ENCODE measurements at places on chromosomes 4 and X.

DNA sequence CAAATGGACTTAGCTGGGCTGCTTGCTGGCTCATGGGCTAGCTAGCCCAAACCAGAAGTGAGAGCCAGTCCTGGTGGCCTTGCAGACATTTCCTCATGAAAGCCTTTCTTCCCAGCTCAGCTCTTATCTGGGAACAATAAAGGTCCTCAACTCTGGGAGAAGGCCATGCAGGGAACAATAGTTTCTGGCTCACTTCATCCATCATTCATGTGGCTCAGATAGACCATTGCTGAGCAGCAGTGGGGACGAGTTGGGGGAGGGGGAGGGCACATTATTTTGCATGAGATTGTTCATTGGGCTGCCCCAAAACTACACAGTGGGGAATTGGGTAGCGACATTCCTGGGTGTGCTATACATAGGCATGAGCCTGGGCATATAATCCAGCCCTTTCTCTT is 47.6 kb downstream of the NHSL2 start:
- DNase-seq: no peak

DNA sequence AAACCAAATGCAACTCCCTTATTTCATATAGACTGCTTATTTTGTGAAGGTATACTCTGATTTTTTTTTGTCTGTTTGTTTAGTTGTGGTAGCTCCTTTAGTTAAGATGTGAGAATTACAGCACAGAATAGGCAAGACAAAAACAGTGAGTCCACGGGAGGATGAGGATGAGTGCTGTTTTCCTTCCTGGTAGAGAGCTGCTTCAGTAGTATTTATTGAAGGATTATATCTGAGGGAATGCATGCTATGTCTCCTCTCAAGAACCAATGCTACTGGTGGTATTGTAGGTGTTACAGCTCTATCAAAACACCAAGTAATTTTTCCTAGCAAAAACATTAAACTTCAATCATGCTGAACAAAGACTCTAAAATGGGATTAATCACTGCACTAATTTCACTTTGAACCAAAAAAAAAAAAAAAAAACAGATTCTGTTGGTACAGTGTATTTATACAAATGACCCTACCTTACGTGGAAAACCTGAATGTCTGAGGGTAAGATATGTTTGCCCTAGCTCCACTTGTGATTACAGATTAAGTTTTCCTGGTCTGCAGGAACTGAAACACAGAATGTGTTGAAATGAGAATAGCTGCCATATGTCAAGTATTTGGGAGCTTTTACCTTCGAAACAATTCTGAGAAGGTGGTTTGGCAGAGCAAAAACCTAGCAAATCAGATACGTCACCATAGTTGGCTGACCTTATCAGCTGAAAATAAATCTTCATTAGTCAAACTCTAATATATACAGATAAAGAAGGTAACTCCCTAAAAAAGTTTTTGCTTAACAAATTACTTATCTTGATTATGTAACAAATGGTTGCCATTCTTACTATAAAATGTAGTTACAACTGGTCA is 40.3 kb downstream of the PPP3CA start:
- DNase-seq: no peak

GRCh38 chrX:50103866-50104566 is 96.8 kb downstream of the AKAP4 start:
- DNase-seq: no peak

DNA sequence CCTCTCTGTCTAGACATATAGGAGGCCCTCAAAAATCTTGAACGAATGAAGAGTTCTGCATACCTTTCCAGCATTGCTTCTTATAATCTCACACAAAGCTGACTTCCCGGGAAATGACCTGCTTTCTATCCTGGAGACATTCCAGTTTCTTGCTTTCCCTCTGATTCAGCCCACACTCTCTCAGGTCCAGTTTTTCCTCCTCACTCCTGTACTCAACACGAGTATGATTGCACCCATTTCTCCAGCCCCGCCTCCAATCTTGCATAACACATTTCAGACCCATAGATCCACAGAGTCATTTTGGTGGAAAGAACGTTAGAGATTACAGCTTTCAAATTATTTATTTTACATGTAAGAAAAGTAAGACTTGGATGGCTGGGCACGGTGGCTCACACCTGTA is 127.5 kb upstream of the TLR3 start:
- no peak for DNase-seq

DNA sequence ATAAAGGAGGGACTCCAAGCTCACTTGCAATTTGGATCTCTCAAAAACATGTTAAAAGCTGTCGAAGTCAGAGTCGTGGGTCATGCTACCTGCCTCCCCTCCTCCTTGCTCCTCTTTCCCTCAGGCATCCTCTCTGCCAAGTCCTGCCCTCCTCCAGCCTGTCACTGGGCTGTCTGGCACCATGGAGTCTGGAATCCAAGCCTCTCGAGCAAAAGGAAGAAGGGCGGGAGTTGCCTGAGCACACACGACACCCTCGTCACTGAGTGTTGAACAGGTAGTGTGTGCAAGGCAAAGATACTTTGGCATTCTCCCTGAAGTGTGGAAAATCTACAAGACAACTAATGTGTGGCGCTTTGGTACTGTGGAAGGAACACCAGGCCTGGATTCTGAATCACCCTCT is 62.2 kb downstream of the HAUS3 start:
- no peak for DNase-seq

DNA sequence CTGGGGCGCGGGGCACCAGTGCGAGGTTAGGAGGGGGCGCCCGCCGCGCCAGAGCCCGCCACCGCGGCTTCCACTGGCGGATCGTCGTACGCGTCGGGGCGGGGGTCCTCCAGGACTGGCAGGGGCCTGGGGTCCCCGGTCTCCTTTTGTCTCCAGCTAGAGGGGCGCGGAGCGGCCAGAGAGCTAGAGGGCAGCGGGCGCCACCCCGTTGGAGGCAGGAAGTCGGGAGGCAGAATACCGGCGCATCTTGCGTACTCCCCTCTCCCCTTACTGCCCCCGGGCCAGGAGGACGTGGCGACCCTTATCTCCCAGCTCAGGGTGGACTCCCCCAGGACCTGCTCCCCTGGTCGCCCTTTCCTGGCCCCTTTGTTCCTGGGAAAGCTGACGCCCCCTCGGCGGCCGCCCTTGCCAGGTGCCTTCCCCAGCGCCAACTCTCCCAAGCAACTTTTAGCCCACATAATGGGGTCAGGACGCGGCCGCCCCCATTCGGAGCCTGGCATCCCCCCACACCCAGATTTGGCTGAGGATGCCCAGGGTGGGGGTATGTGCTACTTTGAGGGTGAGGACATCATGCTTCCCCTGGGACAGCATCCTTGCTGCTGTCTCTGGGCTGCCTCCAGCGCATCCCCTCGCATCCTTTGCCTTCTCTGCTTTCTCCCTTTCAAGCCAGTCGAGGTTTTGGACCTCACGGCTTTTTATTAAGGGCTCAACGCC is 933 bp downstream of the CNKSR2 start:
- DNase-seq: no peak

DNA sequence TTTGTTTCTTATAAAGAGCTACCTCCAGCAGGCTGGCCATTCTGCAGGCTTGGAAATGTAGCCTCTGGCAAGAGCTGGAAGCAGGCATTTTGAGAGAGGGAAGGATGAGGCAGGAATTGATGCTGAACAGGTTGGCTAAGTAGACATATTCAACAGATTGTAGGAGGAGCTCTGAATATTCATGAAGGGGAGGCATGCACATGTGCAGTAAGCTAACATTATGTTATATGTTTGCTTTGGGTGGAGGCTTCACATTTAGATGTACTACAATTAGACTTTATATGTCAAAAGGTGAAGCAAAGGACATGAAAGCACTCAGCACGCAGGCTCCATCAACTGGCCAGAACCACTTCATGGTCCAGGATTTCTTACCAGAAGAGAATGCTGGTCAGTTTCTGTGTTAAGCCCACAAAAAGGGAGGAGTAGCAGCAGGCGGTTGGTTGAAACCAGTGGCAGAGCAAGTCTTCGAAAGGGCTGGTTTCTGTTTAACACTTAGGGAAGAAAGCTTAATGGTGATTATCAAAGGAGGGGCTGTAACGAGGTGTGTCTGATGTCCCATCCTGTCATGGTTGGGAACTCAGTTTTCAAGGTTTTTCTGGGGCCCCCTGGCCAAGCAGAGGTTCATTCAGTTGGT is 54.8 kb downstream of the FGFBP1 start:
- DNase-seq: no peak

GRCh38 chrX:149540131-149540620 is 636 bp upstream of the EOLA1 start:
- DNase-seq: peak; percentile 97

DNA sequence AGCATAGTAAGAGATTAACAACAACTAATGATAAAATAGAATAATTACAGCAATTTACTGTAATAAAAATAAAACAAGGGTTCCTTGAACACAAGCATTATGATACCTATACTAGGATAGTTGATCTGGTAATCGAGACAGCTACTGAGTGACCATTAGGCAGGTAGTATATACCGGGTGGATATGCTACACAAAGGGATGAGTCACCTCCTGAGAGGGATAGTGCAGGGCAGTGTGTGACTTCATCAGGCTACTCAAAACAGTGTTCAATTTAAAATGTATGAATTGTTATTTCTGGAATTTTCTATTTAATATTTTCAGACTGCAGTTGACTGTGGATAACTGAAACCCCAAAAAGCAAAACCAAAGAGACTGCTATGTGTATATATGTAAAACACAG is 9.7 kb upstream of the ANTXR2 start:
- no peak for DNase-seq

DNA sequence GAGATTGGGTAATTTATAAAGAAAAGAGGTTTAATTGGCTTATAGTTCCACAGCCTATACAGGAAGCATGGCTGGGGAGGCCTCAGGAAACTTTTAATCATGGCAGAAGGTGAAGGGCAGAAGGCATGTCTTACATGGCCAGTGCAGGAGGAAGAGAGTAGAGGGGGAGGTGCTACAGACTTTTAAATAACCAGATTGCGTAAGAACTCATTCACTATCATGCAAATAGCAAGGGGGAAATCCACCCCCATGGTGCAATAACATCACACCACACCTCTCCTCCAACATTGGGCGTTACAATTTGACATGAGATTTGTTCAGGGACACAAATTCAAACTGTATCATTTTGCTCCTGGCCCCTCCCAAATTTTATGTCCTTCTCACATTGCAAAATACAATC is 353.8 kb upstream of the PABPC5 start:
- no peak for DNase-seq

- DNase-seq: no peak
Measured at GRCh38 chr4:19262467-19262866, 989.2 kb upstream of the SLIT2 start.

DNA sequence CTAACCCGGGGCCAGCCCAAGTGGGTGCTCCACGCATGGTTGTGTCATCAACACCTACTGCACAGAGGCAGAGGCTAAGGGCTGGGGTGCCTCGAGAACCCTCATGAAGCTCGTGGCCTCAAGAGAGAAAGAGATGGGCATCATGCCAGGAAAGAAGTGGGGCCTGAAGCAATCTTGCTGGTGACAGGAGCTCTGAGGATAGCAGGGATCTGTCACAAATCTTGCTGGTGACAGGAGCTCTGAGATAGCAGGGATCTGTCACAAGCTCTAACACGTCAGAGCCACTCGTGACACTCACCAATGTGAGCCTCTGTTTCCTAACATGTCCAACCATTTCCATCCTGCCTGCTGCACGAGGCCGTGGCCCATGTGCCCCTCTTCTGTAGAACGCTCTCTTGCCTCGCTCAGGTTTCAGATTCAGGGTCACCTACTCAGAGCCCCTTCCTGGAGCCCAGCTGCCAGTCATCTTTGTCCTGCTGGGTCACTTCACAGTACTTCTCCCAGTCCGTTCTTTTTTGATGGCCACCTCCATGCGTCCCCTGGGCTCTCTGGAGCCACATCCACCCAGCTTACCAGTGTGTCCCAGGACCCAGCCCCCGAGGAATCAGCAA is 21.1 kb downstream of the PNMA6E start:
- DNase-seq: peak; percentile 44

DNA sequence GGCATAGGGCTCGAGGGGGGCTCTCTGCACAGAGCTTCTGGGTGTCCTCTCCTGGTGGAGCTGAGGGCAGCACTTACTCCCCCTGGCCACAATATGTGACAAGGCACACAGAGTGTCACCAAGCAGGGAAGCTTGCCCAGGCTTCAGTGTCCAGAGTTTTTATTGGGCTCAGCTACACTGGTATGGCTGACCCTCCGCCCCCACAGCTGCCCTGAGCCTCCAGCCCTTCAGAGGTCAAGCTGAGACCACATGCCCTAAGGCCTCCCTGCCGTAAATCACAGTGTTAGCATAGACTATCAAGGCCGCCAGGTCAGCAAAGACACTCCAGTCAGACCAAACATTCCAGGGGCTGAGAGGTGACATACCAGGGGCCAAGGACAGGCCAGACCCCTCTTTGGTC is 59.0 kb downstream of the EVC start:
- DNase-seq: no peak

DNA sequence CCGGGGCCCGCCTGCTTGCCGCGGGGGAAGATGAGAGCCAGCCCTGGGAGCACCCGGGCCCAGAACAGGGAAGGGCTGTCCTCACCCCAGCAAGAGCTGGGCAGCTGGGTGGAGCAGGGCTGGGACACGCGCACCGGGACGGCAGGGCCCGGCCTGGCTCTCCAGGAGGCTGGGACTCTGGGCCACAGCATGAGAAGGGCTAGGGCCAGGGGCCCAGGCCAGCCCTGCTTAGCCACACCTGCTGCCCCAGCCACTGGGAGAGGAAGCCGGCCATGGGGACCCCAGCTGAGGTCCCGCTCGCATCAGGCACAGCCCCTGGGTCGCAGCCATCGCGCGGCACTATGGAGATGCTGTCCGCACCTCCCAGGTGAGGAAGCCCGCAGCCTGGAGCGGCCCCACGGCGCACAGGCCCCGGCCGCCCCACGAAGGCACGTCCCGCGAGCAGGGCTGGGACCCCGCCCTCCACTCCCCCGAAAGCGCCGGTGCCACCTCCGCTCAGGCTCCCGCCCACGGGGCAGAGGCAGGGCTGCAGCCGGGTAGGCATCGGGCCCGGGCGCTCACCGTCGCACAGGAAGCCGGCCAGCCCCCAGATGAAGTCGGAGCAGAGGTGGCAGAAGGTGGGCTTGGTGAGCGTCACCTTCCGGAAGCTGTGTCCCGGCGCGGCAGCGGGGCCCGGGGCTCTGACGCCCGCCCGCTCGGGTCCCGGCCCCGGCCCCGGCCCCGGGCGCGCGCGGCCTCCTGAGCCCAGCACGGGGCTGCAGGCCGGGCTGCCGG is 531 bp downstream of the DGKQ start:
- DNase-seq: no peak

- DNase-seq: no peak
Measured at GRCh38 chr4:113004655-113005054, 44.8 kb upstream of the ANK2 start.

DNA sequence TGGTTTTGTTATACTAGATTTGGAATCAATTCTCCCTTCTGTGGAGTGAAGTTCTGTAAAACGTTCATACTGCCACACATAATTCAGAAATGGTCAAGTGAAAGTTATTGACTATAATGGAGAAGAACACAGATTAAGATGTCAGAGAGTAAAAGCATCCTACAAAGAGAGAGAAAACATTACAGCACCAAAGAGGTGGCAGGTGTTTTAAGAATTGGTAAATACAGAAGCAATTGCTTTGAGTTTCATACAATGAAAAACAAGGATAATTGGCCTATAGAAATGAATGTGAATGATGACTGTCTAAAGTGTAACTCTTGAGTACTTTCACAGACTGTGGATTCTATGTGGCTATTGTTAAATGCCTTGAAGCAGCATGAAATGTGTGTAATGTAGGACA is 435.6 kb upstream of the SMIM31 start:
- DNase-seq: no peak

- no peak for DNase-seq
Measured at GRCh38 chr4:139267301-139267700, 12.7 kb downstream of the MGARP start.

- DNase-seq: no peak
Measured at GRCh38 chr4:128527351-128527750, 239.7 kb upstream of the PGRMC2 start.

All from NCI-H1105 (cell line).